Heart right ventricle (tissue), 16 donors: ENCODE measurements at places on chromosomes 13 and 19.

DNA sequence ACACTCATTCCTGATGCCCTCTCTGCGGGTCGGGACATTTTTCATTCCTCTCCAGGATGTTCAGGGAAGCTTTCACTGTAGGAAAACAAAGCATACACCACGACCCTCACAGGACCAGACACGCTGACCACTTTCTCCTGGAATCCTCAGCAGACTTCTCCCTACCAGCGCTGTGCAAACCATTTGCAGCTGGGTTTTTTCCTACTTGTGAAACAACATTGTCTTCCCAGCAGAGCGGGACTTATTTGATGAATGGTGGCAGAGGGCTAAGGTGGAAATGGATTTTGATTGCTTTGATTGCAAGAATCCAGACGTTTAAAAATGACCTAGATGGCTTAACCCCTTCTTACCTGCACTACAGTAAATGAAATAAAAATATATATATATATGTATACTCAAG lies 265.9 kb downstream of the TBC1D4 start:
- no peak for DNase-seq

GRCh38 chr13:110646442-110647364 lies 31.4 kb downstream of the NAXD start:
- no peak for DNase-seq

- no peak for DNase-seq
These were observed 116.8 kb downstream of the ENOX1 start for GRCh38 chr13:43669964-43670363.

DNA sequence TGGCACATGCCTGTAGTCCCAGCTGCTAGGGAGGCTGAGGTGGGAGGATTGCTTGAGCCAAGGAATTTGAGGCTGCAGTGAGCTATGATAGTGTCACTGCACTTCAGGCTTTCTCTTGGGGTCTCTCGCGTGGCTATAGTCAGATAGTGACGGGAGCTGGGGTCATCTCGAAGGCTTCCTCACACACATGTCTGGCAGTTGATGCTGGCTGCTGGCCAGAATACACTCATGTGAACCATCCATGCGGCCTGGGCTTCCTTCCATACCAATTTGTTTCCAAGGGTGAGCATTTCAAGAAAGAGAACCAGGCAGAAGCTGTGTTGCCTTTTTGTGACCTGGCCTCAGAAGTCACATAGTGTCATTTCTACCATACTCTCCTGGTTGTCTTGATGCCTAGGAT lies 26.4 kb downstream of the LEUTX start:
- DNase-seq: no peak

GRCh38 chr13:29538652-29539040 lies 56.8 kb downstream of the SLC7A1 start:
- no peak for DNase-seq

DNA sequence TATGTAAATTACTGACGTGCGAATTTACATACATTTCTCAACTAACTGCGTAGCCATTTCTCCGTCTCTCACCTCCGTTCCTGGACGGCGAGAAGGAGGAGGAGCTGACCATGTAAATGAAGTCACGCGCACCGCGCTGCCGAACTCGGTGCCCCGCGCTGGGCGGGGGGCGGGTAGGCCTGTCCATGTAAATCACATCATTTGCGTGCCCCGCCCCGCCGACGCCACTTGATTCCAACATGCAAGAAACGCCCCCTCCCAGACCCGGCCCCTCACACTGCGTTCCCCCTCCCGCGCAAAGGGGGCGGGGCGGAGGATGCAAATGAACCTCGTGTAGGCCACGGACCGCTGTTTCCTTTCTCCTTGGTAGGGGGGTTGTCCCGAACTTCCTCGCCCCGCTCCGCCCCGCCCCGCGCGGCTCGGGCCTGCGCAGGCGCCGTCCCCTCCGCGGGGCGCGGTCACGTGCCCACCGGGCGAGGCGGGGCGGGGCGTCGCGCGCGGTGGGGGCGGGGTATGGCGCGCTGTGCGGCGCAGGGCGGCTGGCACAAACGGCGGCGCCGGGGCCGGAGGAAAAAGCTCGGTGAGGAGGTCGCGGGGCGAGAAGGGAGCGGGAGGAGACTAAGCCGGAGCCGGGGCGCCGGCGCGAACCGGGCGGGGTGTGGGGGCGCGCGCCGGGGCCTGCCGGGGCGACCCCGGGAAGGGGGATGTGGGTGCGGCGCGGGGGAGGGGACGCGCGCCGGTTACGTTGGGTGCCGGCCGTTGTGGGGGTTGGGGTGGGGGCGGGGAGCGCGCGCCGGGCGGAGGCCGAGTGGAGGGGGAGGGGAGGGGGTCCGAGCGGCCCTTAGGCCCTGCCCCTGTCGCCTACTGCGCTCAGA lies at the start of gene EGLN2:
Gene EGLN2 (plus strand): TSS at position 509 of the 875 bp plus-strand sequence. CDS start 1,382 bp downstream, outside the sequence.
- DNase-seq: peak; percentile 100

DNA sequence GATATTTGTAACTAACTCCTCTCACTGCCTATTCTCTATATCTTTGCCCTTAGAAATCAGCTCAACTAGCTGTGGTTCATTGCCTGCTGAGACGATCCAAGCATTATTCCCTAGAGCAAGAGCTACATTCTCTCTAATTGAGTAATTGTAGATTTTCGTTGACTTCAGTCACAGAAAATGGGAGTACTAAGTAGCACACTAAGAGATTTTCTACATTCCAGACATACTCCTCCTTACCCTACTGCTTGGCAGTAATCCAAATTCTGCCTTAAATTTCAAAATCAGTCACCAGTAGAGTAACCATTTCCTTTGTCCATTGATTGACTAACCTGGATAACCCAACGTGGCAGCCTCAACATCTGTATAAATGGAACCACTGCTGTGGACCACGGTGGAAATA lies 1786.8 kb downstream of the SLITRK5 start:
- no peak for DNase-seq
